Frontal cortex (tissue), 4 donors: ENCODE measurements at places on chromosomes 7 and 10. TPM values are rescaled to one million over a fixed set of nuclear protein-coding genes. Genes with fewer than 3 reads are reported as not detected.

BBS9 gene
- total RNA-seq, result 91.3 TPM

MYL10 gene
- not detected for total RNA-seq

CALCR gene
- under 0.01 TPM for total RNA-seq

CYP26A1 gene
- total RNA-seq, result 16.7 TPM

FUOM gene
- total RNA-seq, result 6.9 TPM

COL28A1 gene
- total RNA-seq, result 0.82 TPM

ZP3 gene
- total RNA-seq, result 1.2 TPM

DNA sequence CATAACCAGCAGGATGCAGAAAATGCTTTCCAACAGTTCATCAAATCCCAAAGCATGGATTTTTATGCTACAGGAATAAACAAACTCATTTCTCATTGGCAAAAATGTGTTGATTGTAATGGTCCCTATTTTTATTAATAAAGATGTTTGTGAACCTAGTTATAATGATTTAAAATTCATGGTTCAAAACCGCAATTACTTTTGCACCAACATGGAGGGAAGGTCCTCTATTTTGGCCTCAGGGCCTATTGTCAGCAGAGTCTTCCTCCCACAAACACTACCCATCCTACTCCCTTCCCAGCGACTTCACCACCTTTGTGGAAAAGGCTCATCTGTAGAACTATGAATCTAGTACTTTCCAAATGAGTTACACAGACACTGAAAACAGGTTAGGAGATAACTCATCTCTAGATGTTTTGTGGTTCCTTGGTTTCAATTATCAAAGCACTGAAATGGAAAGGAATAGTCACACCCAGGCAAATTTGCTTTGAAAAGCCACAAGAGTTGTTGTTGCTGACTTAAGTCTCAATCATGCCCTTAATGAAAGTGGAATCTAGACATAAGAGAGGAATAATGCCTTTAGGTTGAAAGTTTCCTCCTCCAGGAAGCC is 59.4 kb upstream of the FRMD4A start:
- no peak for DNase-seq

DNA sequence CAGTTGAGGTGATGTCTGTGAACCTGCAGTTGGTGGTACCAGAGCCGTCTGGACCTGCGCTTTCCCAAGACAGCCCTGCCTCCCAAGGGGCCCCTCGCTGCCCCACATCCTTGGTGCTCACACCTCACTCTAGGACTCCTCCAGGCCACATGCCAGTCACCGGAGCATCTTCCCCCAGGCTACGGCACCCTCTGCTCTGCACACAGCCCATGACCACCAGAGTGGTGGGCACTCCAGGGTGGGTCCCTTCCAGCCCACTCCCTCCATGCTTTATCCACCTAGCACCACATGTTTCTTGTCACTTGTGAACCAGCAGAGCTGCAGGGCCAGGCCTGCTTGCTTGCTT is 183.7 kb upstream of the SH2B2 start:
- DNase-seq, result no peak

GRCh38 chr10:131816941-131817700 is 83.7 kb upstream of the PPP2R2D start:
- no peak for DNase-seq

- no peak for DNase-seq
Measured at GRCh38 chr10:5076615-5077014, 17.6 kb upstream of the AKR1C3 start.
